T-helper 17 cell (primary cell): ENCODE measurements at places on chromosomes 7 and 10. TPM values are rescaled to one million over a fixed set of nuclear protein-coding genes. Genes with fewer than 3 reads are reported as not detected.

POR gene
- 51.0 TPM for total RNA-seq

ELN gene
- total RNA-seq = not detected

NEBL gene
- not detected for total RNA-seq

TFR2 gene
- 4.5 TPM for total RNA-seq

PTF1A gene
- total RNA-seq = not detected

NKX1-2 gene
- total RNA-seq = not detected

PAPSS2 gene
- total RNA-seq = 0.55 TPM

INTS1 gene
- 89.4 TPM for total RNA-seq

IL15RA gene
- 13.0 TPM for total RNA-seq

PDCD4 gene
- total RNA-seq = 307 TPM

LIPJ gene
- not detected for total RNA-seq

- no peak for DNase-seq
Measured at GRCh38 chr7:149205690-149206381, 10.5 kb downstream of the ZNF282 start.

DNA sequence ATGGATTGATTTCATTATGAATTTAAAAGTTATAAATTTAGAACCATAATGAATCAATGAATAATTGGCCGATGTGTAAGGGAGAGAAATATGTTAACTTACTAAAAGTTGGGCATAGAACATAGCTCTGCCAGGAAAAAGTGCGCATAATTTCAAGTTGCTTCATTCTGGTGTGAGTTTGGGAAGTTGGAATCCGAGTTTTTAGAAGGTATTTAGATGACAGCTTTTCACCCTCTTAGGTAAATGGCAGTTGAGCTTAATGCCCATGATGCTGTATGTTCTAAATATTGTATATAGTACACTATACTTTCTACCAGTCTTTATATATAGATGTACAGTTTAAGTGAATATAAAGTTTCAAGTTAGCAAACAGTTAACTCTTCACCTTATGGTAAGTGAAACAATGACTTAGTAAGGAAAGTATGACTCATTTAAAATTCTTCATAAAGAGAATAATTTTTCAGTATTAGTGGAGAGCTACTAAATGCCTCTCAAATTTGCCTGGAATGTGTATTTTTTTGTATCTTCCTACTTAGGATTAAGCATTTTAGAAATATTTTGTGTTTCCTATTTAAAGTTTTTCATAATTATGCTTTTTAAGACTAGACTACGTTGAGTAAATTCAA lies 1.6 kb downstream of the C1GALT1 start:
- no peak for DNase-seq

DNA sequence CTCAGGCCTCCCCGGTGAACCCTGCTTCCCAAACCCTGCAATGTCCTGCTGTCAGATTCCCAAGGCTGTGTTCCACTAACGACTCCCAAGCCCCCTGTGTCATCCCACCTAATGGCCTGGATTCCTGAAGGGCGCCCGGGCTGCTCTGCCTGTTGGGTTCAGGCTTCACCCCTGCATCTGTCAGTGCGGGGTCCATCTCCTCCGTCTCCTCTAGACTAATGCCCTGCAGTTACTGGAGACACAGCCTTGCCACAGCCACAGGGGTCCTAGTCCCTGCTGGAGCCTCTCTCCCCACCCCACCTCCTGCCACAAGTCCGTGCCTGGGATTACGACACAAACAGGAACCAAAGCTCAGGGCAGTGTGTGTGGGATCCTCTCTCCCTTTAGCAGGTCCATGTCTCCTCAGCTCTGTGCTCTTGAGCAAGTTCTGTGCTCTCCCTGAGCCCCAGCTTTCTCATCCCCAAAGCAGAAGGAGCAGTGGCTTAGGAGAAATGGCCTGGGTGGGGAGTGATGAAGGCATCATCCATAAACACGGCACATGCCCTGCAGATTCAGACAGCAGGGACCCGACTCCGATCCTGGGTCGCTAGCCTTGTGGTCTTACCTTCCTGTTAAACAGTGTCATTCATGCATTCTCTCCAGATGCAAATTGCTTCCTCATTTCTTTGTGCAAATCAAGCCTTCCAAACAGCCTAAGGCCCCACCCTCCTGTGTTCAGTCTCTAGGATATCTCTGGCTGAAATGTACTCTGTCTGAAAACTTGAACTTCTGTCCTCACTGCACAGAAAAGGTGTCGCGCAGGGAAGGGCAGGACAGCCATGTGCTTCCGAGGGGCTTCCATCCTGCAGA lies 8.2 kb upstream of the RBP3 start:
- DNase-seq = no peak

- DNase-seq = no peak
Measured at GRCh38 chr10:20683345-20683744, 213.8 kb downstream of the NEBL start.

GRCh38 chr10:99394256-99394655 lies 36.2 kb downstream of the GOT1 start:
- no peak for DNase-seq

- DNase-seq = no peak
Measured at GRCh38 chr10:1187151-1187854, 131.1 kb downstream of the WDR37 start.

DNA sequence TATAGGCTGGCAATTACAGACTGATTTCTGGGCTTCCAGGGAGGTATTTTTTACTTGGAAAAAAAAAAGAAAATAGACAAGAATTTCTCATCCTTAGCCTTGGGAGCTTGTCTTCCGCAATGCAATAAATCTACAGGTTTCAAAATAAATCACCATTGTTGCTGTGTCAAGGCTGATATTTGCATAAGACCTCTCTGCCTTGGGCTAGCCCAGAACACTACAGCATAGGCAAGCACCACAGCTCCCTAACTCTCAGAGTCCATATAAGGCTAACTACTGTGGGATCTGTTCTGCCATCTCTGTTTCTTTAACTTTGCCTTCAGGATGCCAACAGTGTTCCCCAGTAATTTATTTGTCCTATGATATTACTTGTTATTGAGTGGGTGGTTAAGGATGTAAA lies 64.4 kb downstream of the ZWINT start:
- DNase-seq = no peak

DNA sequence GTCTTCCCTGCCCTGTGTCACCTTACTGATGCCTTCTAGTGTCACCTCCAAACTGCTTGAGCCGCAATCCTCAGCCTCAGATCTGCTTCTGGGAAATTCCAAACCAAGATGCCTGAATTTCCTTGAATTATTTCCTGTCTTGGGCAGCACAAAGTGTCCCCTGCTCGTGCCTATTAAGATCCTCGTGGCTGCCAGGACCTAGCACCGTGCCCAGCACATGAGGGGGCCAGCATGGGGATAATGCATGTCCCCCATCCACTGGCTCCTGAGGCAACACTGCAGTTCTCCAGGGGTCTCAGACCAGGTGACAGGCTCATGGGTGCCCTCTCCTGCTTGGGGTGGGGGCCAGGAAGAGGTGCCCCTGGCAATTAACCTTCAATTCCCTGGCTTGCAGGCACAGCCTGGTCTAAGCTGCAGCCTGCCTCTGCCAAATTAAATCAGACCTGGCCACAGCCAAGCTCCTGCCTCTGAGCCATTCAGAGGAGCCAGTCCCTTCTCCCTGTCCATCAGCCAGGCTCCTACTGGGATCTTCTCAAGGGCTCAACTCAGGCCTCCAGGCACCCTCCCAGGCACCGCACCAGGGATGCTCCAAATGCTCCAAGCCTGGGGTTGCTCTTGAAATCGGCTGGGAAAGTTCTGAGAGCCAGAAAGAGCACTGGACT lies 146.6 kb downstream of the SH3PXD2A start:
- no peak for DNase-seq

GRCh38 chr10:78516756-78517155 lies 483.1 kb downstream of the RPS24 start:
- no peak for DNase-seq

- no peak for DNase-seq
Measured at GRCh38 chr7:98681511-98681910, 64.4 kb downstream of the NPTX2 start.

DNA sequence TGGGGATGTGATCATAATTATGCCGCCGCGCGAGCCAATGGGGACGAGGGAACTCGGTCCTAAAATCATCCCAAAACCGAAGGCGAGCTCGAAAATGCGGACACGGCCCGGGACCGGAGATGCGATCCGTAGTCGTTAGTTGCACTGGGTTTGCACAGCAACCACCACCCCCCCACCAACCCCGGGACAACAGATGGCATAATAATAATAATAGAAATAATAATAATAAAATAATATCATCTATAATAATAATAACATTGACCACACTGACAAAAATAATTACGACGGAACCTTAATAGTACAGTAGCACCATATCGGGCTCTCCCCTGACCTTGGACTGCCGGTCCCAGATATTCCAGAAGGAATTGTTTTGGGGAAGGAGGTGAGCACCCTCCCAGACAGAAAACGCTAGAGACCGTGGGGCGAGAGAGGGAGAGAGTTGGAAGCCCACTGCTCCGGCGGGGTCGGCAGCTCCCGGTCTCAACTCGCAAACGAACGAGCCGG lies 1.1 kb upstream of the EMX2 start:
- DNase-seq = no peak

- no peak for DNase-seq
Measured at GRCh38 chr10:124509880-124510632, 48.4 kb downstream of the LHPP start.
